ENCODE measurements at places on chromosomes 16 and 17.

DNA sequence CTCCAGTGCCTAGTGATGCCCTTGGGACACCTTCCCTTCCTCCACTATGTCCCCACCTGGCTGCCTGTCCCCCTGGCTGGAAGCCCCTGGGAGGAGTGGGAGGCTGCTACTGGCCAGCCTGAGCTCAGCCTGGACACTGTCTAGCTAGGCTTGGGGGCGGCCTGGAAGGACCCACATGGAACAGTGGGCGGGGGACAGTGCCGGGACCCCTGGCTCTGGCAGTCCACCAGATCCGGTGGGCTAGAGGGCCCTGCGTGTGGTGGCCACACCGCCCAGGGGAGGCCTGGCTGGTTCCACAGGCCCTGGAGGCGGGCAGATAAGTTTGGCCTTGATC, 388.0 kb upstream of the TNRC6C start:
- no peak for DNase-seq

GRCh38 chr16:68190081-68190480, 45.8 kb downstream of the ESRP2 start:
- no peak for DNase-seq

DNA sequence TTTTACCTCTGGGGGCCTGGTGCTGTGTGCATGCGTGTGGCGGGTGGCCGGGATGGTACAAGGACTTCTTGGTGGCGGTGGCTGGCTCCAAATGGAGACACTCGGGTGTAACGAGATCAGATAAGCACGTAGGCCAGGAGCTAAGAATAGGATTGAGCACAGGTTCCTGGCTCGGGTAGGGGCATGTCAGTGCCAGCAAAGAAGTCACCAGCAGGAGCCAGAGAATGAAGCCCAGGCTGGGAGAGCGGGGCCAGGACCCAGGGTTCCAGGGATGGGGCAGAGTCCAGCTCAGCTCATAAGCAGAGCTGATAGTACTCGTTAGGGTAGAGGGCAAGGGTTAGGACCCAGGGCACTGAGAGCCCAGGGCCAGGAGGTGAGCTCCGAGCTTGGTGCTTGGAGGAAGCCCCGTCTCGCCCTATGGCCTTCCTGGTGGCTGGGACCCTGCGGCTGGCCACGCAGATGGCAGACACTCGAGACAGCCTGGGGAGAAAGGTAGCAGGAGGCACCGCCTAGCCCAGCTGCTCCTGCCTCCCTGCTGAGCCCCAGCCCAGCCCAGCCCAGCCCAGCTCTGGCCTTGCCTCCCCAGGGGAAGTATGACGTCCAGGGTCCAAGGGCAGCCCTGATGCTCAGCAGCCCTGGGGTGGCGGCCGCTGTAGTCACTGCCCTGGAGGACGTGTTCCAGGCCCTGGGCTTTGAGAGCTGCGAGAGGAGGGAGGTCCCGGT, 8.9 kb downstream of the ZNF213 start:
- DNase-seq = no peak

DNA sequence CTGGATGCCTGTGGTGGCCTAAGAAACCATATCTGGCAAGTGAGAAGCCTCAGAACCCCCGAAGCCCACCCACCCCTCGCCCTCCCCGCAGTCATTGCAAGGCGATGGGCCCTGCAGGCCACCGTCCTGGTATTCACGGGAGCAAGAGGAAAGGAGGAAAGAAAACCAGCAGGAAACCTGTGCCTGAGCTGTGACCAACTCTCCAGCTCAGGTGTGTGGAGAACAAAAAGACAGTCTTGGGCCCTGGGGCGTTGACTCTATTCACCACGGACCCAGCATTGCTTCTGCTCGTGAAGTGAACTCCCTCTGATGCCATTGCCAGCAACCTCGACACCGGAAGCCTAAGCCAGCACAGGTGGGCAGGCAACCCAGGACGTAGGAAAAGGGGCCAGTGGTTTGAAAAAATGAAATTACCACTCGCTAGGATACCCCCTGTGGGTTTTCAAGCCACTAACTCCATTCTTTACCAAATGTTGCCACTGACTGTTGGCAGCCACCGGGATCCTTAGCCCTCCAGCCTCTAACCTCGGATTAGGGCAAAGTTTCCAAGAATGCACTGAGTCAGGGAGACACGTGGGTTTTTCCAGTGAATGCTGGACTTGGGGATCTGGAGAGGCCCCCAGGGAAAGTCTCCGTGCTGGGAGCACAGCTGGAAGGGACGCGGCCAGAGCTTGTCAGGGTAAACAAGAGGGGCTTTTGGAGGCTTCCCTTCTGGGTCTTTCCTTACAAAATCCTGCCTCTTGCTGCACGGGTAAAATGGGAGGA, 25.1 kb downstream of the FA2H start:
- no peak for DNase-seq

GRCh38 chr16:69917311-69917710, 33.8 kb upstream of the CLEC18A start:
- no peak for DNase-seq

DNA sequence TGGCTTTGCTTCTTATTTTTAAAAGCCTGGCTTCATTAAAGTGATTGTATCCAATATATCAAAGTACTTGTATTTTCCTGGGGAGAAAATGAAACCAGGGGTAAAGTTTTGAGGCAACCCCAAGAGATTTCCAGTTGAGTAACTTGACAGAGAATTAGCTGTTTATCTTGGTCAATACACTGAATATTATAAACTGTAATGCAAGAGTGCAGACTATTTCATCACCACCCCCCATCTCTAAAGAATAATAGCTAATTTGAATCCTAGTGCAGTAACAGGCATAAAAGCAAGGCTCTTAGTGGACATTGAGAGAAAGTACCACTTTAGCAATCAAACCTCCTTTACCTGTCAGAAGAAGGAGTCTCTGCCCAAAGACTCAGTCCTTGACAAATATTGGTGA, 27.0 kb downstream of the IRX6 start:
- DNase-seq = no peak

GRCh38 chr16:27650073-27650701, 100.2 kb downstream of the KATNIP start:
- no peak for DNase-seq

DNA sequence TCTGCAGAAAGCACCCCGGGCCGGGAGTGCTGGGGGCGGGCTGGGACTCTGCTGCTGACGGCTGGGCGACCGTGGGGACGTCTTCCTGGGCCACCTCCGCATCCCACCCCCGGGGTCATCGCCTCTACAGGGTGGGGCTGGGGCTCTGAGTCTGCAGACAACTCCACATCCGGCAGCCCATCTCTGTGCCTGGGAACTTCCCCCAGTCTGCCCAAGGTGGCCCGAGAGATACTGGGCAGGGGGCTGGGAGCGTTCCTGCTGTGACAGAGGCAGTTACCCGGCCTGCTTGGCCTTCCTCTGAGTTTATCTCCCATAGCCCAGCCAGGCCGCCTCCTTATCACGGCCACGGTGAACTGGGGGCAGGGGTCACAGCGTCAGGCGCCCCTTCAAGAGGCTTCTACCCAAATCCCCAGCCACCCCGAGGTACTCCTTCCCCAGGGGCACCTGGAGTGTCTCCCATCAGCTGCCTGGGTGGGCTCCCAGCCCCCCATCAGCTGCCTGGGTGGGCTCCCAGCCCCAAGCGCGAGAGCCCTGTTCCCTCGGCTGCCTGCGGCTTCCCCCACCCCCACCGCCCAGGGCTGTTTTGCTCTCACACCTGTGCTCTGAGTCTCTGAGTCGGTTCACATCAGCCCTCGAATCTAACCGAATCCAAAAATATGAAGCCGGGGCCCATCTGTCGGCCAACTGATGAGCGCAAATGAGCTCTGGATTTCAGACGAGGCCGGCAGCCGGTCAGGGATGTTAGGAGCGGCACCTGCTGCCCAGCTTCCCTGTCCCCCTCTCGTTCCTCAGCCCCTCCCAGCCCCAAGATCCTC, 15.6 kb upstream of the CBFA2T3 start:
- no peak for DNase-seq

DNA sequence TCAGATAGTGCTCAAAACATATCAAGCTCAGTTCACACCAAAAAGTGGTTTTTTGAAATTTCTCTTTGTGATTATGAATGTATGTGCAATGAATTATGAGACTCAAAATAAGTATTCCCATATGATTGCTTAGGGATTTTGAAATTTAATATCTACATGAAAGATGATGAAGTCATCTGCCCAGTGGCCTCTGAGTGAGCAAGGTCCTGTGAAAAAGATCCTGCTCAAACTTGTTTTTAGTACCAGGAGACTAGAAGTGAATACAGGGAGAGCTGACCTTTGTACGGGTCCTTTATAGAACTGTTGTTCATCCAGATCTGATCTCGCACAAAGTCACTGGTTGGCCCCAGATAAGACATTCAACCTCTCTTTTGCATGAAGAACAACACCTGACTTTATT, 151.9 kb upstream of the MAF start:
- DNase-seq = peak; percentile 47

DNA sequence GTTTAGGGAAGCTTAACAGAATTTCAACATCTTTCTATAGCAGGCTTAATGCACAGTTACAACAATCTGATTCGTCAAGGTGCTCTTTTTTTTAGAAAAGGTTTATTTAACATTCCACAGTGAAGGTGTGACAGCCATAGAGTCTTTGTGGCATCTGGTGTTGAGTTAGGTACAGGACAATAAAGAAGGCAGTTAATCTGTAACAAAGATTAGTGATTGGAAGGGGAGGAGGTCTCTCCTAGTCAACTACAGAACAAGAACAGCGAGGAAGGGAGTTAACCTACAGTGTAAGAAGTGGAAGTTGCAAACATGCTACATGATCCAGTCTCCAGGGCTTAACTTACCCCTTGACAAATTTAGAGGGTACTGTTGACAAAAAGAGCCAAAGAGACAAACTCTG, 3.0 kb upstream of the ZDHHC7 start:
- no peak for DNase-seq
